GM13976 (cell line): ENCODE measurements at places on chromosomes 5 and 9.

DNA sequence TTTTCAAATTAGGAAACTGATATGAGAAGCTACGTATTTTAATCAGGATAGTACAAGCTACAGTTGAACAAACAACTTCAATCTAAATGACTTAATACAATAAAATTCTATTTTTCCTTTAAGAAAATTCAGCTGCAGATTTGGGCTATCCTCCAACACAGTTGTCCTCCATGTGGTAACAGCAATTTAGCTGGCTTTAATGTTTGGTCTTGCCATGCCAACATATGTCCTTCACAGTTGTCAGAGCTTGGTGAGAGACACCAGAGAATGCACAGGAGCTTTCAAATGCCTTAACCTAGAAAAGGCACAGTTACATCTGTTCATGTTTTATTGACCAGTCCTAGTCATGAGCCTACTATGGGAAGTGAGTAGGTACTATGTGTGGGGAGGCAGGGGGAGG, 10.8 kb downstream of the FAM174A start:
- DNase-seq, result no peak

DNA sequence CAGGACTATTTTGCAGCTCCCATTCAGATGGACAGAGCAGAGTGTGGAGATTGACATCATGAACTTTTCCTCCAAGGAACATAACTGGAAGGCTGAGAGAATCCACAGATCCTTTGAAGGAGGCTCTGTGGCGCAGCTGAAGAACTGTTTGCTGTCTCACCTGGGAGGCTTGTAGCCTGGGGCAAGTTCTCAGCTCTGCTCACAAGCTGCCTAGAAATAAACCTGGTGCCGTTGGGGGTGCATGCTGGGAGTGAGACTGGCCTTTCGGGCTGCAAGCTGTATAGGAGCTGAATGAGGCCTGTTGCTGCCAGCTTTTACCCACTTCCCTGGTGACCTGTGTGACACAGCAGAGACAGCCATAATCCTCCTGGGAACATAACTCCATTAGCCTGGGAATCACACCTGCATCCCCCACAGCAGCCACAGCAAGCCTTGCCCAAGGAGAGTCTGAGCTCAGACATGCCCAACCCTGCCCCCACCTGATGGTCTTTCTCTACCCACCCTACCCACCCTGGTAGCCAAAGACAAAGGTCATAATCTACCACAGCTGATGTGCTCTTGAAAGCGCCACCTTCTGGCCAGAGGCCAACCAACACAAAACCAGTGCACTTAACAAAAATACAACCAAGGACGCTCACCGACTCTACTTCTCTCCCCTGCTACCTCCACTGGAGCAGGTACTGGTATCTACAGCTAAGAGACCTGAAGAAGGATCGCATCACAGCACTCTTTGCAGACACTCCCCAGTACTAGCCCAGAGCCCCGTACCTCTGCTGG, 205.1 kb upstream of the MRPS30 start:
- DNase-seq, result no peak

GRCh38 chr9:137217276-137218211, 4.5 kb downstream of the RNF208 start:
- DNase-seq, result no peak

DNA sequence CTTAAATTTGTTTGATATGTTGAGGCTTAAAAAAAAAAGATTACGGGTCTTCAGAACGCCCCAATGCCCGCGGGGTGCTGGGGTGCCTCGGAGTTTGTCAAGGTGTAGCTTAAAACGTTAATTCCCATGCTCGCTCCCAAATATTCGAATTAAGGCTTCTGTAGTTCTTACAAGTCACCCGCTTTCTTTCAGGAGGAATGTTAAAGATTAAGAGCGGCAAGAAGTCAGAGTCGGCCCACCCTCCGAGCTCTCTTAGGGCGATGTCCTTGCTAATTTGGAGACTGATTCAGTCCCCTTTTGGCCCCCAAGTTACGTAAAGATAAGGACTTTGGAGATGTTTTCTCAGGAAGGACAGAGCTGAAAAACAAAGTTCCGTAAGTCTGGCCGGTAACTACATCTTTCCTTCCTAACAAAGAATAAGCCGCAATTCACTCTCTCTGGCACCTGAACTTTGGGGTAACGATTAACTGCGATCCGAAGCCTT, 746 bp upstream of the NPM1 start:
- no peak for DNase-seq

GRCh38 chr9:74951107-74951720, 1.5 kb downstream of the C9orf40 start:
- DNase-seq, result no peak

DNA sequence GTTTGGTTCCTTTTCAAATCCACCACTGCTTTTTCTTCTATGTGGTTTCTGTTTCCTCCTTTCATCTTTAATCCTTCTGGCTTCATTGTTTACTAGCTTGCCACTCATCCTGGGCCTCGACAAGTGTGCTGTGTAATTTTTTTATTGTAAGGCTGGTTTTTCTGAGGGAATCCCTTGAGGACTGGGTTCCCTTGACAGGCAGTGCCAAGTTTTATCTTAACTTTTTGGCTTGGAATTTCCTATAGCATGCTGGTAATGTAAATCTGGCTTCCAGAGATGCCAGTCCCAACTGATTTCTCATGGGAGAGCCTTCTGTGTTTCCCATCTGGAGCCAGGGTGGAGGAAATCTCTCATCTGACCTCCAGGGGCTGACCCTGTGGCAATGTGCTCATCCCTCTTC, 184.7 kb downstream of the ROR2 start:
- no peak for DNase-seq
